ENCODE measurements at places on chromosomes 11 and 22. TPM values are rescaled to one million over a fixed set of nuclear protein-coding genes. Genes with fewer than 3 reads are reported as not detected.

The BRSK2 gene
- polyA plus RNA-seq: 0.44 TPM

The OR10A4 gene
- polyA plus RNA-seq: not detected

The OR51Q1 gene
- not detected for polyA plus RNA-seq

The DDIAS gene
- 0.94 TPM for polyA plus RNA-seq

The C11orf87 gene
- not detected for polyA plus RNA-seq

The MMP10 gene
- 0.14 TPM for polyA plus RNA-seq

The ENTHD1 gene
- polyA plus RNA-seq: not detected

The C11orf91 gene
- polyA plus RNA-seq: not detected

The PATE2 gene
- not detected for polyA plus RNA-seq

The RIBC2 gene
- 0.04 TPM for polyA plus RNA-seq

The CYP2D6 gene
- 0.19 TPM for polyA plus RNA-seq

The VWA5A gene
- polyA plus RNA-seq: 1.2 TPM

The RFPL1 gene
- polyA plus RNA-seq: not detected

The PSMC3 gene
- polyA plus RNA-seq: 300 TPM

The MB gene
- polyA plus RNA-seq: 9,385 TPM

The KIRREL3 gene
- not detected for polyA plus RNA-seq

The DAGLA gene
- polyA plus RNA-seq: 1.7 TPM

Data from psoas muscle (tissue), 8 donors.